ENCODE measurements at places on chromosomes 2 and 18.

DNA sequence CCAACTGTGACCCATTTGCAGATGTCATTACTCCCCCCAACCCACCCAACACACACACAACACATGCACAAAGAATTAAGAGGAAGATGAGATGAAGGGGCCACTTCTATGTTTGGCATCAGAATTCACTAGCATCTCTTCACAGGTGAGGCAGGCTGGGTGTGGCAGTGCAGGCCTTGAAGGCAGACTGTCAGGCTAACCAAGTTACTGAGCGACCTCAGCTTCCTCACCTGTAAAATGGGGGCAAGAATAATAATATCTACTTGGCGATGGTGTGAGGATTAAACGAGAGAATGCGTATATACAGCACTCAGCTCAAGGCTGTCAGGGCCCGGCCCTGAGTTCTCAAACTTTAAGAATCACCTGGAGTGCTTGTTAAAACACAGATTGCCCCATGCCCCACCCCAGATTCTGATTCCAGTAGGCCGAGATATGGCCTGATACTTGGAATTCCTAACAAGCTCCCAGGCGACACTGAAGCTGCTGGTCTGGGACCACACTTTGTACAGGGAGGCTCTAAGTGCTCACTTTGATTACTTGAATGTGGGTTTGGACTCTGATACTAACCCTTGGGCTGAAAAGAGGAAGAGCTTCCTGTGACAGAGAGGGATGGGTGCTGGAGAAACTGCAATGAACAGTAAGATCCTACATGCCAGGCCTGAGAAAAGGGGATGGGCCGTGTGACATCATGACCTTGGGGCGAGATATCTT, 1.1 kb downstream of the ACTG2 start:
- DNase-seq = no peak

GRCh38 chr2:174788291-174788929, 24.1 kb upstream of the CHRNA1 start:
- peak; percentile 61 for DNase-seq

DNA sequence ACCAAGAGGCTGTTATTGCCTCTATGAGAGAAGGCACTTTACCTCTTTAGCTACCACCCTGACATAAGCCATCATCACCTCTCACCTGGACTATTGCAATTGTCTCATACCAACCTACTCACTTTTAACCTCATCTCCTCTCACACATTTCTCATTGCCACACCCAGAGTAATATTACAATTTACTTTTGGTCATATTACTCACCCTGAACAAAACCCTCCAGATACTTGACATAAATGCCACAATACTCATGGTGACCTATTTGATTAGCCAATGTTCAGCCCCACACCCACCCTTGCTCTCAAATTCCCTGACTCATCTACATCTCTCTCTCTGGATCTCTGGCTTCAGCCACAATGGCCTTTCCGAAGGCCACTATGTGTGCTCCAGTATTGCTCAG, 90.9 kb upstream of the CDH7 start:
- DNase-seq = peak; percentile 40

- DNase-seq = no peak
These were observed 261.2 kb downstream of the TXNL1 start for GRCh38 chr18:56377231-56377630.

- no peak for DNase-seq
These were observed 27.0 kb downstream of the DNMT3A start for GRCh38 chr2:25314514-25315315.

DNA sequence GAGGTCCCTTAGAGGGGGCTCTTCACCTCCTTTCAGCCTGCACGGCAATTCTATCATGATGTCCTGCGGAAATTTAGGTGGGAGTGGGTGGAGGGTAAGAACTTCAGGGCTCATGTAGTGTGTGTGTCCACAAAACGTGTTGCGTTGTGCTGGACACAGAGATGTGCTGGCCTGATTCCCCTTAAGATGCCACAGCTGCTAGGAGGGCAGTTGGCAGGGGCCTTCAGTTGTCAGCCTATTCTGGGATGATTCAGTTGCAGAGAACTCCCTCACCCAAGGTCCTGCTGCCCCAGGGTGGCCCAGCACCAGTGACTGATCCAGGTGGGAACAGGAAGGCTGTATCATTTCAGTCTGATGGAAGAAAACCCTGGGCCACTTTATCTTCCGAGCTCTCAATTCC, 1.0 kb upstream of the HJURP start:
- DNase-seq = no peak

GRCh38 chr18:67041334-67041733, 437.4 kb upstream of the CDH19 start:
- no peak for DNase-seq

DNA sequence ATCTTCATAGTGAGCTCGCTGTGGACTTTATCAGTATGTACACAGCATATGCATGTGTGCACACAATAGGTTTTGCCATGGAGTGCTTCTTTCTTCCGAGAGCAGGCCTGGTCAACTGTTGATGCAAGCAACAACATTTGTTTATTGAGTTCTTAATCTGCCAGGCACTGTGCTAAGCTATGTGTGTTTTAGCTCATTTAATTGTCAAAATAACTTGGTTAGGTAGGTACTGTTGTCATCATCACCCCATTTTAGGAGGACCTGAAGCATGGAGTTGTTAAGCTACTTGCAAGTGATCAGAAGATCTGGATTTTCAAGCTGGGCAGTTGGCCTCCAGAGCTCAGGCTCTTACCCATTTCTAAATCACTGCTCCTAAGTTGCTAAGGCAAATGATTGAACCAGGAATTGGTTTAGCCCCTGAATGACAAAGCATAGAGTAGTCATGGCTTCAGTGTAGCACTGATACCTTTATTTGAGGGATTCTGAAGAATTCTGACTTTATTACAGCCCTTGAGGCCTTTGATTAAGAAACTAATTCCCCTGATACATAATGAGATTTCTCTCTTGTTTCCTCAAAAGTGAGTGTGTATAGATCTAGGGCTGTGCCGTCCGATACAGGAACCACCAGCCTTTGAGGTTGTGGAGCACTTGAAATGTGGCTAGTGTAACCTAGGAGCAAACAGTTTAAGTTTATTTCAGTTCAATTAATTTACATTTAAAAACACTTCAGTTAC, 132.9 kb downstream of the FMNL2 start:
- DNase-seq = no peak

DNA sequence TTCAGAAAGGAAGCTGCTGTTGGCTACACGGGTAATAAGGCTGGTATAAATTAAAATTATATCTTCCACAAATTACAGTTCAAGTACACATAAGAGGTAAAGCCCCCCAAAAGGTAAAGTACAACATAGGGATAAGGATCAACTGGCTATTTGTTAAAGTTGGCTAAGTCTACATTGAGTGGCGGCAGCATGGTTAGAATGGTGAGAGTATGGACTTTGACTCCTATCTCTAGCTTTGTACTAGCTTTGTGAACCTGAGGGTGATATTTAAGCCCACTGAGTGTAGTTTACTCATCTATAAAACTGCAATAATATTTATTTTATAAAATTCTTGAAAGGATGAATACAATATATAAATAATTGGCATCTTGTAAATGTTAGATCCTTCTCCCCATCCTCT, 542.8 kb downstream of the DSC3 start:
- DNase-seq = no peak

- no peak for DNase-seq
These were observed 1667.8 kb downstream of the LRP1B start for GRCh38 chr2:140462990-140463389.

- DNase-seq = no peak
These were observed 29.9 kb upstream of the SELENOI start for GRCh38 chr2:26316041-26316440.

DNA sequence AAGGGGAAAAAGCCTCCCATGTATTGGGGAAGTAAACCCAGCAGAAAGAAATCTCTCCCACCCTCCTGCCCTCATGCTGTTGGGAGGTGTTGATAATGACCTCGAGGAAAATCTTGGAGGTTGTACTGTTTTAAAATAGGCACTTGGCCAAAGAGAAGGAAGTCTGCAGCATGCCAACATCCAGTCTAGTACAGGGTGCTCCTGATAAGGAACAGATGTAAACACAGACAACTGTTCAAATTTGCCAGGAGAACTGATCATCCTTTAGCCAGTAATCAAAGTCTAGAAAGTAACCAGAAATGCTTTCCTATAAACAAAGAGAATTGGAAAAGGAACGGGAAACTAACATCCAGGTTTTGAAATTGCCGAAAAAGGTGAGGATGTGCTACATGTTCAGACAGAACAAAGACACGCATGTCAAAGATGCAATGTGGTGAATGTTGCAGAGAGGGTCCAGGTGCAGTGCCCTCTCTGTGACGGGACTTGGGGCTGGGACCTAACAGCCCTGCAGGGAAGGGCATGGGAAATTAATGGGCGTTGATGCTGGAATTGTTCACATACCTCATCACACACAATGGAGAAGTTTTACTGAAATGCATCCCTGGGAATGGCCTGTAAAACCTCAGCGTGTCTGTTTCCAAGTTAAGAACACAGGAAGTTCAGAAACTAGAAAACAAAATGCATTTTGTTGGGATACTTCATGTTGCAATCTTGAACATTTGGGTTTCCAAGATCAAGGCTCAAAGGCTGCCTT, 125.7 kb upstream of the RND3 start:
- DNase-seq = no peak

- DNase-seq = no peak
These were observed 138.8 kb downstream of the ATAD2B start for GRCh38 chr2:23788100-23788499.

- no peak for DNase-seq
These were observed 2.7 kb downstream of the APCDD1 start for GRCh38 chr18:10457128-10457527.

- no peak for DNase-seq
These were observed 135.3 kb downstream of the MAIP1 start for GRCh38 chr2:200090683-200091082.

- DNase-seq = no peak
These were observed 27.2 kb upstream of the KCNF1 start for GRCh38 chr2:10884574-10884975.

DNA sequence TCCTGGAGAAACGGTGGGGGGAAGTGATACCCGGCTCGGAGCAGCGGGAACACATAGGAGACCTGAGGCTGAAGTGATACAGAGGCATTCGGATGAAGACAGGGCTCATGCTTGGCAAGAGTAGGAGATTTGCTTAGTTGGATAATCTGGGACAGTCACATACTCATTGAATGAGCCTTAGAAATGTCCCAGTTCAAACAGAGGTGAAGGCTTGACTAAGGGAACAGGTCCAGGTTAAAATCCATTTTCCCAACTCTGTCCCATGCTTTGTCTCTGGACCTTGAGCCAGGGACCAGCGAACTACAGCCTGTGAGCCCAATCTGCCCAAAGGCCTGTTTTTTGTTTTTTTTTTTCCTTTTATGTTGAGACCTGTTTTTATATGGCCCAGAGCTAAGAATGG, 1.3 kb downstream of the UGT1A6 start:
- no peak for DNase-seq

DNA sequence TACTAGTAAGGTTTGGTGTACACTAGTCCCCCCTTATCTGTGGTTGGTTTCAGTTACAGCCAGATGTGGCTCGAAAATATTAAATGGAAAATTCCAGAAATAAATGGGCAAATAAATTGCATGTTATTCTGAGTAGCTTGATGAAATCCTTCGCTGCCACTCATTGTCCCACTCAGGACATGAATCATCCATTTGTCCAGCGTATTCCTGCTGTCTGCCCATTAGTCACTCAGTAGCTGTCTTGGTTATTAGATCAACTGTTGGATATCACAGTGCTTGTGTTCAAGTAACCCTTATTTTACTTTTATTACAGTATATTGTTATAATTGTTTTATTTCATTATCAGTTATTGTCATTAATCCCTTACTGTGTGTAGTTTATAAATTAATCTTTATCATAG, 21.7 kb downstream of the ZDBF2 start:
- peak; percentile 64 for DNase-seq

DNA sequence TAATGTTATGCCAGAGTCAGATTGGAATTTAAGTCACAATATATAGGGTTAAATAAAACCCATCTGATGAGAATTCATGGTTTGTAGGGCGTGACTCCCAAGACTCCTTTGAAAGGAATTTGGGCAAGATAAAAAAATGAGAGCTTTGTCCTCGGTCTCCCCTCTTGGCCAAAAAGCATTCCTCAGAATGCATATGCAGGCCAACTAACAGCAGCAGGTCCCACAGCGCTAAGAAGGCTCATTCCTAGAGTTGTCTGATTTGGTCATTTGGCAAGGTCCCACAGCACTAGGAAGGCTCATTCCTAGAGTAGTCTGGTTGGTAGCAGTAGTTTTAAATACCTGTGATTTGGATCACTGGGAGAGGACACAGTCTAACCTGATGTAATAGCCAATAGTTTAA, 106.3 kb upstream of the B3GNT2 start:
- no peak for DNase-seq

GRCh38 chr2:74261204-74261864, 62.9 kb downstream of the MTHFD2 start:
- DNase-seq = no peak

DNA sequence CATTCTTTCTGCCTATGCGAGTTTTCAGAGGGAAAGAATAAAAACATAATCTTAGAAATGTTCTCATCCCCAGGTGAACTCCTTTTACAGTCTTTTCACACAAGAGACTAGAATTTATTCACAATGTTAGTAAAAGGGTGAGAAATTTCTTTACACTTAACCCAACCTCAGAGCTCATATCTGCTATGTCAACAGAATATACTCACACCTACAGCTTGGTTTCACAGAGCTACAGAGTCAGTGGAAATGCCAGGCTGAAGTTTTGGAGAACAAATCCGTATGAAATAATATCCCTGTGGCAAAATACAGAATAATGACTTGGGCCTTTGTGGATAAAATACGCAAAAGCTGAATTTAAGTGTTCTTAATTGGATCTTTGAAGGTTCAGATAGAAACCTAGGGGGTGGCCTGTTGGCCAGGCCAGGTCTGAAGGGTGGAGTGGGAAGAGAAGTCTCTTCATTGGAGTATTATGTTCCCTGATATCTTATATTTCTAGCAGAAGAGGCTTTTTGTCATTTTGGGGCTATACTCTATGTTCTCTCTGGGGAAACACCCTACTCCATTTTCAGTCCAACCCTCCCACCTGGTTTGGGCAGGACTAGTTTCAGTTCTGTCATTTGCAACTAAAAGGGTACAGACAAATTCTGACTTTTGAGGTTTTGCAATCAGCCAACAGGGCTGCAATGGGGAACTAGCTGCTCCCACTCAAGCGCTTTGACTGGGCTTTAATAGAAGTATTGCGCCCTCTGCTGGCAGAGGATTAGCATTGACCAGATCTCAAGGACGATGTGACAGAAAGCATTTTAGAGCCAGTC, 25.7 kb downstream of the FBXO48 start:
- no peak for DNase-seq

GRCh38 chr2:109212836-109213563, 84.0 kb downstream of the SH3RF3 start:
- DNase-seq = no peak

GRCh38 chr2:196468394-196468793, 171.1 kb upstream of the CCDC150 start:
- no peak for DNase-seq

GRCh38 chr18:69949538-69949936, 1.9 kb upstream of the CD226 start:
- DNase-seq = no peak
